ENCODE measurements at places on chromosomes 13 and 19.

DNA sequence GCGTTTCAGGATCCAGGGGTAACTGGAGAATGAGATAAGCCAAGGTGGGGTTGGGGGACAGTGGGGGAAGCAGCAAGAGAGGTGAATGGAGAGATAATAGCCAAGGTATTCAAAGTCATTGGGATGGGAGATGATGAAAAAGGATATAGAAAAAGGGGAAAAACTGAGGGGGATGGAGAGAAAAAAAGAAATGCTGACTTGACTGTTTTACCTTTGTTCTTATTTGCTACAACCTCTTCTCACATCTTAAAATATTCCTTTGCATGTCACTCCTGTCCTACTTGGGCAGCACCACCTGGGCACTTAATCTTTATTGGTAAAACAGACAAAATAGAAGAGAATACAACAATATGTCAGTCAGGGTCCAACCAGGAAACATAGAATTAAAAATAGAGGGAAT, 56.0 kb upstream of the FNDC3A start:
- no peak for DNase-seq

DNA sequence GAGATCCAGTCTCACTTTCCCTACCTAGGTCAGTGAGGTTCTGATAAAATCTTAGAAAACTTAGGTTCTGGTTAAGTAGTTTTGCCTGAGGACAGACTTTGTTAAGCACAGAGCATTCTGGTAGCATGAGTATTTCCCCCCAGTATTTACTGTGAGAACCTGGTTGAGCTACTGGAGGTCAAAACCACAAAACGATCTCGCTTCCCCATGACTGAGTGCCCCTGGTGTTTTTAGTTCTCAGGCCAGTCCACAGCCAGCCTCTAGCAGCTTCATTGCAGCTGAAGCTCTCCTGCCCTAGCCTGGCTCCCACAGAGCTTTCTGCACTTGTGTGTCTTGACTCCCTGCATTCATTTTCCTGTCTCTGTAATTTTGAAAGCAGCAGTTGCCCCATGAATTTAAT, 1138.2 kb downstream of the UQCRFS1 start:
- no peak for DNase-seq

GRCh38 chr13:84025824-84026223, 143.6 kb upstream of the SLITRK1 start:
- DNase-seq = no peak

DNA sequence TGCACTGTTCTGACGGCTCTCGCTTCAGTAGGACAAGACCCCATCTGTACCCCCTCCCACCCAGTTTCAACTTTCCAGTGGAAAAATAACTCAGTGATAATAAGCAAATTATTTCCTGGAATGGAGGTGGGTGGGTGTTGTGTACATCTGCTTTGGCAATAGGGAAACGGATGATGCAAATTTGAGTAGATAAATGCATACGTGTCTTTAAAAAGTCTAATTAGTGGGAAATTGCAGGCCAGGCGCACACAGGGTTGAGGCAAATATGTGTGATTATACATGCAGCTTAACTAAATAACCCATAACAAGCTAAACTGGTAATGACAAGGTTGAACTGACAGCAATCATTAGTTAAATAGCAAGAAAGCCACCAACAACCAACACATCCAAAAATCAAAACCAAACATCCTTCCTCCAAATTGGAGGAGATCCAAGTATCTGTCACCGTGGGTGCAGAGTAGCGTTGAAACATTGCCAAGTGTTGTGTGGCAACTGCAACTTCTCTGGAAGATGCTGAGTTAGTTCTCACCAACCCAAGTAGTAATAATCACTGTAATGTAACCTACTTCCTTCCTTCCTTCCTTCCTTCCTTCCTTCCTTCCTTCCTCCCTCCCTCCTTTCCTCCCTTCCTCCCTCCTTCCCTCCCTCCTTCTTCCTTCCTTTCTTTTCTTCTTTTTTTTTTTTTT, 54.6 kb downstream of the TRPM4 start:
- no peak for DNase-seq

DNA sequence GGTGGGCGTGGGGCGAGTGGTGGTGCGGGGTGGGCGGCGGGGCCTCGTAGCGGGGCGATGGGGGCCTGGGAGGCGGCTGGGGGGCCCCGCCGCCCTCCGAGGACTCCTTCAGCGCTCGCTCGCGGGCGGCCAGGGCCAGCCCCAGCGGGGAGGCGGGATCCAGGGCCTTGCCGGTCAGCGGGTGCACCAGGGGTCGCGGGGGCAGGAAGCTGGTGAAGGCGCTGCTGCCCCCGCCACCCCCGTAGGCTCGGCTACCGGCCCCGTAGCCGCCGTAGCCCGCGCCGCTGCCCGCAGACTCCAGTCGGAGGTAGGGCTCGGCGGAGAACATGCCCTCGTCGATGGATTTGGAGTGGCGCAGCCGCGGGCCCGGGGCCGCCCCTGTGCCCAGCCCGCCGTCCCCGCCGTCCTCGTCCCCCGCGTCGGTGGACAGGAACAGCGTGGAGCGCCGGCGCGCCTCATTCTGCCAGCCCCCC, 18.6 kb downstream of the C19orf81 start:
- DNase-seq = no peak

DNA sequence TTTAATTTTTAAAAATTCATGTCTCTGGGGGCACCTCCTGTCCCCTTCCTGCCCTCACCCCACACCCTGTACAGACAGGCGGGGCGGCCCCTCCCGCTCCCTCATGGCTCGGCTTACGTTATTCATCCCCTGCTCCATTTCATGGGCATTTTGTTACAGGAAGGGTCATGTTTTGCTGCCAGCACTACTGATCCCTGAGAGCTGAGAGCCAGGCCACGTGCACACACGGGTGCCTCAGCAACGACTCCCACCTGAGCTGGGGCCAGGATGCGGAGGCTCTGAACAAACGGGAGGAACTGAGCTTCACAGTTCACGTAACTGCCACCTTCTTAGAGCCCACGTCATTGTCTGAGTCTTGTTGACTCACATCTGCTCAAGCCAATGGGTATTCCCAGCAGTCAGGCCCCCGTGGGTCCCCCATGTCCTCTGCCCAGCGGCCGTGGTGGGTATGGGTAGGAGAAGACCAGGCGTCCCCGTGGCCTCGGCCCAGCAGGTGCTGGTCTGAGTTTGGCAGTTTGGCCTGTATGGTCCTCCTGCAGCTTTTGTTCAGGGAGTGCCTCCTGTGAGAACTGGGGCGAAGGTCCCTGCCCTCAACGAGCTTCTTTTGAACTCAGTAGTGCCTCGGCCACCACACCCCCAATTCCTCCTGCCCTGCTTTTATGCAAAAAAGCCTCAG, 16.4 kb upstream of the TMEM255B start:
- no peak for DNase-seq

GRCh38 chr13:104140552-104140951, 1074.3 kb upstream of the SLC10A2 start:
- DNase-seq = no peak

Measured in T-helper 17 cell (primary cell).